ENCODE measurements at places on chromosomes 3 and 15. TPM values are rescaled to one million over a fixed set of nuclear protein-coding genes. Genes with fewer than 3 reads are reported as not detected.

DNA sequence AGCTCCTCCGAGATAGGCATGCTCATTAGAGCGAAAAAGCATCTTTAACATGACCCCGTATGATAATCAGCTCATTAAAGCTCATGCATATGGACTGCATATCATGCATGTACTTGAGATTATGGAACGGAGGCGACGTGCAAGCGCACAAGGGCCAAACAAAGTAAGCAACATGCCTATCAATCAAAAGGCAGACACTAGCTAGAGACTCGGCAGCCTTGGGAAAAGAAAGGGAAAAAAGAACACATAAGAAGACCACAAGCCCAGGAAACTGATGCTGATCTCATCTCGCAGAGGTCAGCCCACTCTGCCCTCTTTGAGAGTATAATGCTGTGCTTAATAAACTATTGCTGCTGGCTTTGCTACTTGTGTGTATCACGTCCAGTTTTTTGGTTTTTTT, 2.6 kb upstream of the ACOX2 start:
- no peaks in the 10 kb centered on the region for H3K4me1 ChIP-seq
- DNase-seq, result no peak
- H3K27me3 ChIP-seq, result no peaks in the 10 kb centered on the region

DNA sequence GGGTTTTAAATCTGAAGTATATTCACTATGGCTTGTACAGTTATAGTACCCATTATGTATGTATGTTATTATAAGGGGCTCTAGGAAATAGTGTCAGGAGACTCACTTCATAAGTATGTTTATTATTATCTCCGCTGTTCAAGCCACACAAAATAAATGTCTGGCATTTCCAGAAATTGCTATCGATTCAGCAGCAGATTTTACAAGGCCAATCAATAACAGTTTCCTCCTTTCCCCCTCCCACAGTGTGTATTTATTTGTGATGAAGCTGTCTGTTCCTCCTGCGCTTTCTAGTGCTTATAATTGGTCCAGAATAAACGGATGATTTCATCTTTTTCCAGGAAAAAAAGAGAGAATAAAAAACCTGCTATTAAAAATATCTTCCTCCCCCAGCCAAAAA, 134.2 kb upstream of the LPP start:
- no peak overlapping the region for H3K4me3 ChIP-seq
- no peak overlapping the region for H3K27ac ChIP-seq
- no peaks in the 10 kb centered on the region for H3K36me3 ChIP-seq

The BLM gene
- total RNA-seq, result 9.4 TPM

DNA sequence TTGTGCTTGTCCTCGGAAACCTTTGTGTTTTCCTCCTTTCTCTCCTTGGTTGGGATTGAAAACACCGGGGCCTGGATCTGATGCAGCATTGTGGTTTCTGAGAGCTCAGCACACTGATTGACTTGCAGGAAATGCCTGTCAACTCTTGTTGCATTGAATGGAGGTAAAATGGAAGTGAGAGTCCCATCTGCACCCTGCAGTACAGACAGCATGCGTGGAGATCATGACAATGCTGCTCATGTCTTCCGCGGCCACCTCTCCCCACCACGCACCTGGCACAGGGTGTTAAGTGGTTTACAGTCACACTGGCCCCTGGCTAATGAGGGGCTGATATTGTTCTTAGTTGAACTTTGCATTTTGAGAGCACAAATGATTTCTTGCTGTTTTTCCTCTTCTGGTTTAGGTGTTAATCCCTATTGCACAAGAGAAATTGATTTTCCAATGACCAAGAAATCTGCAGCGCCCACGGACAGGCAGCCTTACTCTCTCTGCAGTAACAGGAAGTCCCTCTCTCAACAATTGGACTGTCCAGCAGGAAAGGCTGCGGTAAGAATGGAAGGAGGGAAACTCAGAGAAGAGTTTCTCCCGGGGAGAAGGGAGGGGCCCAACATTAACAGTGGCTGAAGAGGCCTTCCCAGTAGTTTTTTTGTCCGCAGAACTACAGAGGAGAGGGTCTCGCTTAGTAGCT, 58.5 kb downstream of the STARD5 start:
- peaks cover 25% of the 10 kb centered on the region for H3K4me1 ChIP-seq
- no peak overlapping the region for H3K27ac ChIP-seq
- no peaks in the 10 kb centered on the region for H3K27me3 ChIP-seq
- DNase-seq, result no peak
- H3K36me3 ChIP-seq, result no peaks in the 10 kb centered on the region

- H3K4me3 ChIP-seq, result no peak overlapping the region
- no peaks in the 10 kb centered on the region for H3K27me3 ChIP-seq
- no peak for DNase-seq
Observed at GRCh38 chr3:8517487-8517886, 15.9 kb downstream of the LMCD1 start.

The POLR2H gene
- total RNA-seq, result 33.0 TPM

DNA sequence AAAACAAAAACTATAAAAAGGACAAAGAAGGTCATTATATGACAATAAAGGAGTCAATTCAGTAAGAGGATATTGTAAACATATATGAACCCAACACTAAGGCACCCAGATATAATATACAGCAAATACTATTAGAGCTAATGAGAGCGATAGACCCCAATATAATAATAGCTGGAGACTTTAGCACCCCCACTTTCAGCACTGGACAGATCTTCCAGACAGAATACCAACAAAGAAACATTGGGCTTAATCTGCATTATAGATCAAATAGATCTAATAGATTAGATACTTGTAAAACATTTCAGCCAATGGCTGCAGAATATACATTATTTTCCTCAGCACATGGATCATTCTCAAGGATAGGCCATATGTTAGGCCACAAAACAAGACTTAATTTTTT, 53.4 kb downstream of the NUDT16 start:
- H3K27ac ChIP-seq, result no peak overlapping the region
- H3K27me3 ChIP-seq, result peaks cover 2% of the 10 kb centered on the region
- no peaks in the 10 kb centered on the region for H3K36me3 ChIP-seq
- H3K4me3 ChIP-seq, result no peak overlapping the region

GRCh38 chr3:117788061-117788460, 1078.5 kb downstream of the TUSC7 start:
- no peak overlapping the region for H3K4me3 ChIP-seq
- DNase-seq, result no peak
- no peak overlapping the region for H3K27ac ChIP-seq
- H3K4me1 ChIP-seq, result no peaks in the 10 kb centered on the region
- H3K27me3 ChIP-seq, result no peaks in the 10 kb centered on the region
- H3K36me3 ChIP-seq, result no peaks in the 10 kb centered on the region

DNA sequence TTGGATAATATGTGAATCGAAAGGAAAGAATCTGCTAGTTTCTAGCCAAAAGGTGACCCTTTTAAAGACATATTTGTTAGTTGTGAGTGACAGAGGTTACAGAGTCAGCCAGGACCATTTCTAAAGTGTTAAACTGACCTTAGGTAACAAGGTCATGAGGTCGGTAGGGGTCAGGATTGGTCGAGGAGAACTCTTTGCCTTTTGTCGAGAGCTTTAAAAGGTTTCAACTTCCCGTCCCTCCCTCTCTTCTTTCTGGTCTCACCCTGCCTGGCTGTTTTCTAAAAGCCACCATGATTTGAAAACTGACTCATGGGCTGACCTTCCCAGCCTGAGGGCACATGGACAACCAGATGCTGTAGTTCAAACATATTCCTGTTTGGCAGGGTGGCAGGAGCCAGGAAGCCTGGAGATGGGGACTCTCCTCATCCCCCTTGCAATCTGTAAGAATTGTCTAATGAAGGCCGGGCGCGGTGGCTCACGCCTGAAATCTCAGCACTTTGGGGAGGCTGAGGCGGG, 25.8 kb upstream of the PRTG start:
- no peaks in the 10 kb centered on the region for H3K27me3 ChIP-seq
- no peaks in the 10 kb centered on the region for H3K36me3 ChIP-seq
- no peak overlapping the region for H3K4me3 ChIP-seq
- no peak for DNase-seq

DNA sequence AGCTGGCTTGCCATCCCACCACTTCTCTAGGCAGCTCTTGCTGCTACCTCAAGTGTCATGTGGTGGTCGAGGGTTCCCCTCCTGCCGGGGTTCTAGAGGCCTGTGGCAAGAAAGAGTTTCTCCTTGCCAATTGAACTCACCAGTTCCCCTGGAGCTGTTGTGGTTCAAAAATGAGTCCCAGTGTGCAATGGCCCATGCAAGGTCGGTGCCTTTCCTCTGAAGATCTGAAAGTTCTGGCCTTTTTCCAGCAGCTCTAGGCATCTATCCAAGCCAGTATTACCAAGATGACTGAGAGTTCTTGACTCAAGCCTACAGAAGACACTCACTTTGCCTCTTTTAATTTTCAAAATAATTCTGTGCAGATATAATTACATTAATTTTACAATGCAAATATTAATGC, 163.6 kb downstream of the KCNMB2 start:
- no peaks in the 10 kb centered on the region for H3K4me1 ChIP-seq
- H3K27me3 ChIP-seq, result no peaks in the 10 kb centered on the region
- H3K4me3 ChIP-seq, result no peak overlapping the region
- H3K36me3 ChIP-seq, result no peaks in the 10 kb centered on the region
- H3K27ac ChIP-seq, result no peak overlapping the region
- DNase-seq, result no peak

GRCh38 chr15:69304182-69304545, 5.5 kb downstream of the PAQR5 start:
- H3K4me3 ChIP-seq, result no peak overlapping the region
- no peaks in the 10 kb centered on the region for H3K36me3 ChIP-seq
- peaks cover 52% of the 10 kb centered on the region for H3K27me3 ChIP-seq
- DNase-seq, result no peak

DNA sequence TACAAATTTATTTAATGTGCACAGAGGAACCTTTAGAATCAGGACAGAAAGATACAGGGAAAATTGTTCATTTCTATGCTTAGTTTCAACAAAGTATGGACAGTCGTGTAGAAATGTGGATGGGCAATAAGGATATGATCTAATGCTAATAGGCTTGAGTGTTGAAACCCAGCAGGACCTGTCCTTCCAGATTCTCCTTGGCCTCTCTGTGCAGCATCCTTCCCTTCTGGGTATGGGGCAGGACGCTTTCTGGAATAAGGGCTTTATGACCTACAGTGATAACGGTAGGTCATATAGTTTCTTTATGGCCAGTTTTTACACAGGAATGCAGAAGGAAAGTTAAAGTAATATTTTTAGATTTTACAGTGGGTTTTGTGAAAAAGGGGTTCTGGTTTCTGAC, 698.1 kb downstream of the SI start:
- no peak for DNase-seq
- no peaks in the 10 kb centered on the region for H3K27me3 ChIP-seq
- H3K27ac ChIP-seq, result no peak overlapping the region
- H3K4me1 ChIP-seq, result no peaks in the 10 kb centered on the region

GRCh38 chr3:190970560-190970959, 108.1 kb upstream of the GMNC start:
- H3K27me3 ChIP-seq, result no peaks in the 10 kb centered on the region
- DNase-seq, result no peak
- no peaks in the 10 kb centered on the region for H3K36me3 ChIP-seq
- no peaks in the 10 kb centered on the region for H3K4me1 ChIP-seq

DNA sequence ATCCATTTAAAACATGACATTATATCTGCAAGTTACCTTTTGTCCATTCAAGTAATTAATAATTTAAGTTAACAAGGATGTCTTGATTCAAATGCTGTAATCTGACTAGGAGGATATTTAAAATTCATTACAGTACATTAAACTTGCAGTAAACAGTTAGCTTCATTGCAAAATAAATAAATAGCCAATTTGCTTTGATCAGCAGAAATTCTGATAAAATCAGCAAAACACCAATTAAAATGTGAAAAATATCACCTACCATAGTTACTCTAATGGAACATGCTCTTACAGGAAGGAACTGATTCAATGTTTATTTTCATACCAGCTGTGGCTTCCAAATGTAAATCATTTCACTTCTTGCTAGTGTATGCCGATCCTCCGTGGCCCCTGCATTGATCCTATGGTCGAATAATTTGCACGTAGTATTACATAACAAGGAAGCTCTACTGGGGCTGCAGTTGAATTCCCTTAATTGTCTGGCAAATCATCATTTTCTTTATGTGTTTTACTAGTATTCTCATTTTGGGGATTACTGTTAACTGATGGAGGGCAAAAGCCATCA, 150.7 kb downstream of the FOXB1 start:
- H3K36me3 ChIP-seq, result no peaks in the 10 kb centered on the region
- no peak for DNase-seq
- H3K4me1 ChIP-seq, result no peaks in the 10 kb centered on the region
- H3K4me3 ChIP-seq, result no peak overlapping the region
- H3K27me3 ChIP-seq, result peaks cover 10% of the 10 kb centered on the region

DNA sequence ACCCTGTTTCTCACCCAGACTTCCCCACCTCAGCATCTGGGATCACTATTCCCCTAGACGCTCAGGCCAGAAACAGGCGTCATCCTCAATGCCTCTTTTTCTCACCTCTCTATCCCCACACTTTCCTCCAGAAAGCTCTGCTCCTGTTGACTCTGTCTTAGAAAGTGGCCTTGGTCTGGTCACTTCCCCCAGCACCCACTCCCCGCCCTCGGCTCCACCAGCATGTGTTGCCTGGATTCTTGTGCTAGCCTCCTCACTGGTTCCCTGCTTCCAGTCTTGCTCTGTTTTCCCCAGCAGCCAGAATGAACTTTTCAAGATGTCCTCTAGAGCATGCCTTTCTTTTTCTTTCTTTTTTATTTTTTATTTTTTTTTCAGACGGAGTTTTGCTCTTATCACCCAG, 39.7 kb upstream of the ESYT3 start:
- no peak for DNase-seq
- H3K4me3 ChIP-seq, result no peak overlapping the region
- H3K27me3 ChIP-seq, result peaks cover 28% of the 10 kb centered on the region
- no peaks in the 10 kb centered on the region for H3K36me3 ChIP-seq
- H3K4me1 ChIP-seq, result no peaks in the 10 kb centered on the region
- no peak overlapping the region for H3K27ac ChIP-seq

DNA sequence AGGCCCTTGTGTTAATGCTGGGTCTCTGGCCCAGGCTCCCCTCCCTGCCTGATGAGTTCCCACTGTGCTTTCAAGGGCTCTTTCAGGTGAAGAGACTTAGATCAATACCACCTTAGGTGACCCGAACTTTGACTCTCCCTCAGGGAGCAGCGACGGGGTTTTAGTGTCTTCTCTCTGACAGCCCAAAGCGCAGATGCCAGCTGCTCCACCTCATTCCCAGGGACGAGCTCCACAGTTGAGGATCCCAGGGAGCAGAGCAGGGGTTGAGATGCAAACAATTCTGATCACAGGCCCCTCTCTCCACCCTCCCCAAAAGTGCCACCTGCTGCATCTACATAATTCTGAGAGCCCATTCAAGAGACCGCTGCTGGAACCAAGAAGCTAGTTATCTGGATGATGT, 265.1 kb downstream of the TJP1 start:
- no peaks in the 10 kb centered on the region for H3K4me1 ChIP-seq
- no peak overlapping the region for H3K27ac ChIP-seq
- H3K4me3 ChIP-seq, result no peak overlapping the region
- no peaks in the 10 kb centered on the region for H3K27me3 ChIP-seq
- no peaks in the 10 kb centered on the region for H3K36me3 ChIP-seq
- no peak for DNase-seq

GRCh38 chr15:39286706-39287105, 294.2 kb upstream of the THBS1 start:
- H3K36me3 ChIP-seq, result no peaks in the 10 kb centered on the region
- no peaks in the 10 kb centered on the region for H3K4me1 ChIP-seq
- H3K4me3 ChIP-seq, result no peak overlapping the region

Measured in T-cell (primary cell).